Stimulated activated CD8-positive, alpha-beta memory T cell treated with anti-CD3 and anti-CD28 coated beads, Interleukin-7, amount 100 ng/mL, for 4 hours (primary cell): ENCODE measurements at places on chromosomes 5 and 9.

DNA sequence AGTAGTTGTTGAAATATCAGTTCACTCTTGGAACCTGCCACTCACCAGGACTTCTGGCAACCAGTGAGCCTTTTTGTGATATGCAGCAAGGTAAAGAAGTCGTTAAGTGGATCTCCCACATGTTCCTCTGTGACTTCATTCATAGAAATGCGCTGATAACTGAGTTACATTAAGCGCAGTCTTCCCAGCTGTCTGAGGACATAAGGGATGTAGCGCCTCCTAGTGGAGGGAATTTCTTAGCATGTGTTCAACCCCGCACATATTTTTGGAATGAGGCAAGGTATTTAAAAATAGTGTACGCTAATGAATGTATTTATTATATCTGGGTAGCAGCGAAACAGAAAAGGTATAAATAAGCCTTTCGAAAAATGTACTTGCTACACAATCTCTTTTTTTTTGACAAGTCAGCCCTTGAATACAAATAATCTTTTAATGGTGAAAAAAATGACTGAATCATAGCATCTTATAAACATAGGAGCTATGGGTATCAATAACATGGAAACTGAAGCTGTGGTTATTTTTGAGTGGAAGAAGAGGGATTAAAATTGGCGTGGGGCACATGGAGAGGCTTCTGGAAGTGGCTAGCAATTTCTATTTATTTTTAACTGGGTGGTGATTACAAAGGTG, 38.0 kb downstream of the PALM2AKAP2 start:
- no peak for DNase-seq

DNA sequence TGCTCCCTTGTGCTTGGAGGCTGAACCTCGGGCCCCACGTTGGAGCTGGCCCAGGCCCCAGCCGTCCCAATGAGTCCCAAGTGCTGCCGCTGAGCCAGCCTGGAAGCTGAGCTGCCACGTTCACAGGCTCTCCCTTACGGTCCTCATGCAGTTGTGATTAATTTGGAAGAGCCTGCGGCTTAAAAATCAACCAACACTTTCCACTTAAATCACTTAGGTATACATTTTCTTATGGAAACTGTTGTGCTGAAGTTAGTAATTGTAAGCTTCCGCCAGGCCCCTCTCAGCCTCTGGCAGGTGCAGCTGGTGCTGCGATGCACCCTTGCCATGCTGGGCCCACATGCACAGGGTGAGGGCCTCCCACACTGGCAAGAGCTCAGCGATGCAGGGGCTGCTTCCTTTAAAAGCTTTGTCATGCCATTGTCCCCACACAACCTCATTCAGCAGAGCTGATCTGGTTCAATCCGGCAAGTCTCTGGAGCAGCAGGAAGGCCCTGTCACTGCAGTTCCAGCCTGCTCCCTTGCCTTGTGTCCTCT, 61.0 kb downstream of the IPPK start:
- DNase-seq = no peak

GRCh38 chr5:119512277-119512676, 60.0 kb downstream of the HSD17B4 start:
- DNase-seq = no peak

- DNase-seq = no peak
Observed at GRCh38 chr9:110278080-110278707, 21.9 kb upstream of the TXN start.

DNA sequence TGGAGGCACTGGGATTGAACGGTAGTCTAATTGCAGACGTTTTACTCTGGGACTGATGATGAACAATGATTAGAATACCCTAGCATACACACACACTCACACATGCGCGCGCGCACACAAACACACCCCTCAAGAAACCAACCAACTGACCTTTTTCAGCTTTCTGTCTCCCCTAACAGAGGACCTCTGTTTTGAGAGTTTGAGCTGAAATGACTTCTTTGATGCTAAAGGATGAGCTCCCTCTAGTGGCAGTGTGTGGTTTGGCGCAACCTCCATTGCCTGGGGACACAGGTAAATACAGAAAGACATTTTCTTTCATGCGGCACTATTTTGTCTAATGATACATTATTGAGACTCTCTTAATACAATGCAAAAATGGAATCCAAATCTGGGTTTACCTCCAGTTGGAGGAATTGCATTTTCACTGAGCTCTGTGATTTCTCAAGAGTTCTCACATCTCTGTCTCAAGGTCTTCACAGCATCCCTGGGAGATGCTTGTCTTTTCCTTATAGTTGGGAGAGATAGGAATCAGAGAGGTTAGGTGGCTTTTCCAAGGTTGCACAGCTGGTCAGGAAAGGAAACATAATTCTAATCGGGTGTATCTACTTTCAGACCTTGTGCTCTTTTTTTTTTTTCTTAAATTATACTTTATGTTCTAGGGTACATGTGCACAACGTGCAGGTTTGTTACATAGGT, 187.5 kb downstream of the TMEM38B start:
- DNase-seq = peak; percentile 31

- DNase-seq = no peak
Observed at GRCh38 chr5:80184235-80185023, 71.4 kb downstream of the SERINC5 start.

GRCh38 chr9:133506653-133507038, 18.1 kb downstream of the MYMK start:
- no peak for DNase-seq

DNA sequence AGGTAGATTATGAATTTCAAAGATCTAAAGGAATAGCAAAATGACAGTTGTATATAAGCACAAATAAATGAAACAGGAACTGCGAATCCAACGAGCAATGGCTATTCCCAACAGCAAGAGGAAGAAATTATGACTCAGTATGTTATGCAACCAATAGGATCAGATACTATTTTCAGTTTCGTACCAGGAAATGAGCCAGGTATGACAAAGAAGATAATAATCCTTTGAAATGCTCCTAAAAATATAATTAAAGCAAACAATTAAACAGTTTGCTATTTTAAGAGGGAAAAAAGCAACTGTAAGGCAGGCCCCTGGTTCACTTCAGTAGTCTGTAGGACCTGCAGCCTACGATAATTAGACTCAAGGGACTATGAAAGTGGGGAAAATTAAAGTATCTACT, 58.9 kb downstream of the AUH start:
- DNase-seq = no peak

GRCh38 chr5:177310332-177310731, 1.4 kb downstream of the MXD3 start:
- no peak for DNase-seq

GRCh38 chr5:31866166-31866565, 227.2 kb downstream of the PDZD2 start:
- no peak for DNase-seq

DNA sequence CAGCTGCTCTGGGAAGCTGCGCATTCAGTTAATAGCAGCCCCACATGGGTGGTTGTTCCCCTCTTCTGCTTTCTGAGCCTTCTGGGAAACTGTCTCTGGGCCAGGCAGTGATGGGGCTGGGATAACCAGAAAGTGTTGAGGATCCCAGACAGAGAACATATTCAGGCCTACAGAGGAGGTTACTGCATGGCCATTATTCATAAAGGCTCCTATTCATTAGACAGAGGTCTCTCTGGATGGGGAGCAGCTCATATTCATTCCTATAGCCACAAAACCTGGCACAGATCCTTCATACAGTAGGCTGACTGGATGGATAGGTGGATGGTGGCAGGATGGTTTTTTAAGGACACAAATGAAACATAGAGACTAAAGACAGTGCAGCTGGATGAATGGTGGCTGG, 76.3 kb downstream of the HSPA4 start:
- no peak for DNase-seq

- no peak for DNase-seq
Observed at GRCh38 chr9:86091477-86091876, 7.9 kb downstream of the GOLM1 start.

- no peak for DNase-seq
Observed at GRCh38 chr5:11904265-11904906, at the start of gene CTNND2. CTNND2 (minus strand) TSS chr5:11904446; CDS start chr5:11903853, 593 bp downstream.

GRCh38 chr5:83925955-83926337, 205.3 kb upstream of the HAPLN1 start:
- no peak for DNase-seq

DNA sequence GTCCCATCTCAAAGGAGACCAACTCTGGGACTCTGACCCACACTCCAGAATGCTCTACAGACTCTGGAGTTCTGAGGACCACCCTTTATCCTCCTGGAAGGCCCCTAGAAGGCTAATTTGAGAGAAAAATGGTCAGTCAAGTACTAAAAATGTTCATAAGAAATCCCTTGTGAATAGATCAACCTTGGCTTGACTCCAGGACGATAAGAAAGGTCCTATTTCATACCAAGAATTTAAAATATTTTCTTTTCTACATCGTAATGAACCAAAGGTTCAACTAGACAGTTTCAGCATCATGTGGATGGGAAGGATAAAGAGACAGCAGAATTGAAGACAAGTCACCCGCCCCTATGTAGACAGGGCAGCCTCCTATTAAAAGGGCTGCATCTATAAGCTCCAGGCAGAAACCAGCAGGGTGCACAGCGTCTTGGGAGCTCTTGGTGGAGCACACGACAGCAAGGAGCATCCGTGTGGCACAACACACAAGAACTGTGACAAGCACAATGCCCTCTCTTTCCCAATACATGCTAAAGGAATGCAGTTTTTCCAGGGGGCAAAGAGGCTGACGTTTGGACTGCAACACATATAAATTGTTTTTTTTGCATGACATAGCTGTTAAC, 38.3 kb downstream of the RASEF start:
- no peak for DNase-seq

- DNase-seq = no peak
Observed at GRCh38 chr9:135350003-135350315, 129.6 kb upstream of the PPP1R26 start.

- no peak for DNase-seq
Observed at GRCh38 chr5:81187885-81188284, 45.2 kb upstream of the CKMT2 start.

GRCh38 chr5:174397206-174397605, 327.2 kb upstream of the MSX2 start:
- no peak for DNase-seq

- DNase-seq = no peak
Observed at GRCh38 chr5:6085341-6085860, 292.9 kb downstream of the MED10 start.

GRCh38 chr5:106006242-106006641, 1664.5 kb downstream of the EFNA5 start:
- no peak for DNase-seq

GRCh38 chr5:54905246-54905795, 80.1 kb downstream of the ESM1 start:
- DNase-seq = no peak

DNA sequence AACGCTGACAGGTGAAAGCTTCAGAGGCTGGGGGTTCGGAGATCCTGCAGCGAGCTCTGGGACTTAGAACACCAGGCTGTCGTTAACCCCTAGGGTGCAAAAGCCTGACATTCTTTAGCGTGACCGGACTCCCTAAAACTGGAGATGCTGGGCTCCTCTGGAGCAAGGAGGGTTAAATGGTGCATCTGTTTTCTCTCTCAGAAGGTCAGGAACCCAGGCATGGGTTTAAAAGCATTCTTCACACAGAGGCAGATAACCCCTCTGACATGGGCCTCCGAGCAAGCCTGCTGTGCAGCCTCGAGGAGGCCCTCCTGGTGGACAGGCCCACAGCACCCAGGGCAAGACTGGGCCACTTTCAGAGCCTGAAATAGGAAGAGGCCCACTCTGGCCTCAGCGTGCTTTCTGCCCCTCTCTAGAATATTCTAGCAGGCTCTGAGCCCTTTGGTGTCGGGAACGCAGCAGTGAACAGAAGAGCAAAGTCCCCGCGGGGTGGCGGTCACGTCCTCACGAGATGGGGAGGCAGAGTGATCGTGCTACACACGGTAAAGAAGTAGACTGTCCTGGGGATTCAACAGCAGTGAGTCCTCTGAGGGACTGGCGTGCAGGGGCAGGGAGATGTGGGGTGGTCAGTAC, 124.8 kb downstream of the COL23A1 start:
- no peak for DNase-seq

- DNase-seq = no peak
Observed at GRCh38 chr9:106974341-106974740, 111.4 kb downstream of the ZNF462 start.

DNA sequence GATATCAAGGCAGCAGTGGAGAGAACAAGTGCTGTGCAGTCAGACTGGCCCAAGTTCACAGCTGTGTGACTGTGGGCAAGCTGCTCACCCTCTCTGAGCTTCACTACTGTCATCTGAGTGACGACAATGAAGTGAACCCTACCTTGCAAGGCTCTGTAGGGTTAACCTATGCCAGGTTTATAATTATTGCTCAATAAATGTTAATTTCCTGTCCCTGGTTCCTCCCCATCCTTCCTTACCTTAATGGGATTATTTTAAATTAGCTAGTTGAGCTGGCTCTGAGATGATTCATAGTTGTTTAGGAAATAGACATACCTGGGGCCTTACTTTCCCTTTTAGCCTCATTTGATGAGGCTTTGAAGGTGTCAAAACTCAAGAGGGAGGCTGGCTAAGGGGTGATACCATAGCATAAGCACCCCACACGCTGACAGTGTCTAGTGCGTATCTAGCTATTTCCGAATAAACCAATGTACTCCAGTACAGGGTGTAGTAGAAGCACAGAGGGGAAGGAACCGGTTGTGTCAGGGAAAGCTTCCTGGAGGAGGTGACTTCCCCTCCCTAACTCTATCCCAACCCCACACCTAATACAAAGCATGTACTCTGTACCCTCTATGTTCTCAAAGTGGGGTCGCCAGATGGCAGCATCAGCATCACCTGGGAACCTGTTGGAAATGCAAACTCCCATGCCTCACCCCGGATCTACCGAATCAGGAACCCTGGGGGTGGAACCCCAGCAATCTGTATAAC, 63.3 kb upstream of the SLC25A51 start:
- DNase-seq = no peak

DNA sequence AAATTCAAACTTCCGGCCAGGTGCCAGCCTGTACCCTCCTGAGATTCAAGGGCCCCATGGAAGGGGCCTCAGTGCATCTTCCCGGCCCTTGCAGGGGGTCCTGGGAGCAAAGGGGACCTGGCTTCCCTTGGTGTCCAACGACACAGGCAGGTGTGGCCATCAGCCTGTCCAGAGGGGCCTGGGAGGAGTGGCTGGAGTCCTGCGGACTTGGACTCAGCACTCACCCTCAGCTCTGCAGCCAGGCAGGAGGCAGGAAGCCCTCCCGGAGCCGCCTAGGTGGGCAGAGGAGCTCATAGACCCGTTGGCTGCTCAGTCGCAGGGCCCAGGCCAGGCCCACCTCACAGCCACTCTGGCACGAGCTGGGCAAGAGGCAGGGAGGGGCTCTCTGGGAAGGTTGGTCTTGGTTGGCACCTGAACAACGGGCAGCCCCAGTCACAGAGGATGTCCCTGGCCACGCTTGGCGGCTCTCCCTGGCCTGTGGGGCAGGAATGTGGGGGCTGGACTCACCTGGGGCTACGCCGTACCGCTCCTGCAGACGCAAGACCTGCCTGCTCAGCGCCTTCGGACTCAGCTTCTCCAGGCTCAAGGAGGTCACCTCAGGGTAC, 53.8 kb upstream of the NRARP start:
- no peak for DNase-seq

DNA sequence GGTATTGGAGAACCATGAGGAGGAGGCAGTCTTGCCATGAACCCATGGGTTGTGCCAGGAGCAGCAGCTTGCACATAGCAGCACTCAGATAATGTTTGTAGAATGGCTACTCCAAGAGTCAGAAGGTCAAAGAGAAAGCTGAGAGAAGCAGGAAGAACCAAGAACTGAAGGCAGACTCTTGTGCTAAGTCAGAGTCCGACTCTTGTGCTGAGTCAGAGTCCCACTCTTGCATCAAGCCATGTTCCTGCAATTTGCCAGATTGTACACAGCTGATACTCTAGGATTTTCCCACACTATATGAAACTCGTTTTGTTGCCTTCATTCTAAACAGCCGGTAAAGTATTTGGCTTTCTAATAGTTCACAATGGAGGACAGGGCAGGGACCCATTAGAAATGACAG, 26.2 kb upstream of the HSPA9 start:
- no peak for DNase-seq

- DNase-seq = no peak
Observed at GRCh38 chr9:126609191-126609590, 4.5 kb upstream of the LMX1B start.
